ENCODE measurements at places on chromosomes 1 and 21.

- DNase-seq, result no peak
Observed at GRCh38 chr1:41851589-41851988, 67.1 kb downstream of the HIVEP3 start.

- no peak for DNase-seq
Observed at GRCh38 chr1:156386949-156387869, 18.2 kb downstream of the RHBG start.

- DNase-seq, result peak; percentile 52
Observed at GRCh38 chr1:235304549-235305451, 23.2 kb downstream of the ARID4B start.

DNA sequence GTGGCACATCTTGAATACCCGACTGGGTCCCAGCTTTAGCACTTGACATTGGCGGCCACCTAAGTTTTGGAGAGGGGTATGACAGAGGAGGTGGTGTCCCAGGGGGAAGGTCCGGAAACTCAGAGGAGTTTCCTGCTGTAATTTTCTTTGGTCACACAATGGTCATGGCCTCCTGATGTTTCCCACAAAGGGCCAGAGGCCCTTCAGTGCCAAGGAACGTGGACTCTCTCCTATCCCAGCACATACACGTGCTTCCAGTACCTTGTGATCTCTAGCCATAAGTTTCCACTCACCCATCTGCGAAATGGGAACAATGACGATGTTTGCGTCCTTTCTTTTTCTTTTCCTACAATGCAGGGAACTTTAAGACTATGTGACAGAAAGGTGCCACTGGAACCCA is 13.2 kb downstream of the CAPN2 start:
- DNase-seq, result no peak

DNA sequence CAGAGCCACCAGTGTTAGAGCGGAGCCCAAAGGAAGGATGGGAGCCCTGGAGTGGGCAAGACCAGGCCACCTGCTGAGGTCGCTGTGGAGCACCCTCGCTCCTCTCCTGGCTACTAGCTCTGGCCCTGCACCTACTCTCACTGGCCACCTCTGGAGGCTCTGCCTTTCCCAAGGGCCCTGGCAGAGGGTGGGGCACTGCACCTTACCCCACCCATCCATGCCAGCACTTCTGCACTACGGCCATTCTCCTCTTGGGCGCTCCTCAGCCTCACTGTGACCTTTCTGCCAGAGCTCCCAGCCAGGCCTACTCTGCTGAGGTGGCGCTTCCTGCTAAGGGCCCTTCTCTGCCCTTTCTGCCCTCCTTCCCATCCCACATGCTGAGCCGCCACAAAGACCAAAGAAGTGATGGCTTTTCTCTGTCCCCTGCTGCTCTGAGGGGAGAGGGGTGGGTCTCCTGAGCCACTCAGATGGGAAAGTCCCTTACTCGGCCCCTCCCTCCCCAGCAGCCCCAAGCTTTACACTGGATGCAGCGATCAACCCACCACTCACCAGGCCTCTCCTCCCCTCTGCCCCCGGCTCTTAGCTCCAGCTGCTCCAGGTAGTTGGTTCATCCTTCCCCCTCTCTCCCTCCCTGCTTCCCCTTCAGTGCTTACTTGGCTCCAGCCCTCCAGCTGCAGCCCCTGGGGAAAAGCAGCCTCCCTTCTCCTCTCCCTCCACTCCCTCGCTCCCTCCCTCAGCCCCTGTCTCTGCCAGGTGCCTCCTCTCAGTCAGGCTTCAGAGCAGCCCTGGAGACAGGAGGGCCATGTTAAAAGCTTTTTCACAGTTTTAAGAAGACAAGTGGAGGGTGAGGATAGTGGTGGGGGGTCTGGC is 14.8 kb upstream of the TMEM222 start:
- DNase-seq, result no peak

- DNase-seq, result peak; percentile 84
Observed at GRCh38 chr21:46550116-46550941, 54.6 kb downstream of the S100B start.

- no peak for DNase-seq
Observed at GRCh38 chr1:47887060-47887459, 110.1 kb downstream of the TRABD2B start.

DNA sequence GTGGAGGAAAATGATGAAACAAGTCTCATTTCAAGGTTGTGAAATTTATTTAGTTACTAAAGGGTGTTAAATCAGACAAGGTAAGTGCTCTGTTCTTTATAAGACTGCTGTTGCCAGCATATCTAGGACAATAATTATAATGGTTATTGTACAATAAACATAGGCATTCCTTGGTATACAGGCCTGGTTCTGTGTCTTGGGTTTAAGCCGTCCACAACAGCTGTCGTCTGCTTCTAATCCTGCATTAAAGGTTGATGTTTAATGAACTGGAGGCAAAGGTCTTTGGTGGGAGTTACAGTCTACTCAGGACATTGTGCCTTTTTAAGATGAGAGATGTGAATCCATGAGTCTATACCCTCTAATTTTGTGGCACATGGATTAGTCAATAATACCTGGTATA is 23.4 kb upstream of the FMO4 start:
- DNase-seq, result no peak

DNA sequence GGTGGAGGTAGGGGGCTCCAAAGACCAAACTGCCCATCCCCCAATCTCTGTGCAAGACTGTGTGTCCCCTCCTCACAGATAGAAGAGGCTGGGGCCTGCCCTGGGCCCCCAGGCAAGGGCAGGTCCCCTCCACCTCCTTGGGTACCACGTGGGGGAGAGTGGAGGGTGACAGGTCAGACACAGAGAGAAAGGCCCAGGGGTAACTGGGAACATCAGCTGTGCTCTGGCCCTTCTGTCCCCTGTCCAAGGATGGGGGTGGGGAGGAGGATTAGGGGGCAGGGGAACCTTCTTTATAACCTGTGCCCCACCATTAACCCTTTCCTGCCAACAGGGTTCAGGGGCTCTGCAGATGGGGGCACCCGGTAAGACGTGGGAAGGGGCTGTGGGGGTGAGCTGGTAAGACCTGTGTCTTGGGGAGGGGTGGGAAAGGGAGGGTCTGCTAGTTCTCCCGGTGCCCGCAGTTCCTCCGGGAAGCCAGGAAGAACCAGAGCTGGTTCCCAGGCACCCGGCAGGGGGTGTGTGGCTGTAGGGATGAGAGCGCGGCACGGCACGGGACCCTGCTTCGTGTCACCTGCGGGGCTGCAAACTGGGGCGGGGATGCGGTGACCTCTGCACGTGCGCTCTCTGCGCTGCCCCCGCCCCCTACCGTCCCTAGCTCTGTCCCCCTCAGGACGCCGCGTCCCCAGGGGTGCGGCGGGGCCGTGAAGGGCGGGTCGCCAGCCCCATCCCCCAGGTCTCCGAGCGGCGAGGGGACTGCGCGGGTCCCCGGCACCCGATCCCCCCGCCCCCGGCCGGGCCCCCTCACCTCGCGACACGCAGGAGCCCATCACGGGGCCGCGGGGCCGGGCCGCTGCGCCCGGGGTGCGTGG is 601 bp downstream of the FAM131C start:
- DNase-seq, result no peak

DNA sequence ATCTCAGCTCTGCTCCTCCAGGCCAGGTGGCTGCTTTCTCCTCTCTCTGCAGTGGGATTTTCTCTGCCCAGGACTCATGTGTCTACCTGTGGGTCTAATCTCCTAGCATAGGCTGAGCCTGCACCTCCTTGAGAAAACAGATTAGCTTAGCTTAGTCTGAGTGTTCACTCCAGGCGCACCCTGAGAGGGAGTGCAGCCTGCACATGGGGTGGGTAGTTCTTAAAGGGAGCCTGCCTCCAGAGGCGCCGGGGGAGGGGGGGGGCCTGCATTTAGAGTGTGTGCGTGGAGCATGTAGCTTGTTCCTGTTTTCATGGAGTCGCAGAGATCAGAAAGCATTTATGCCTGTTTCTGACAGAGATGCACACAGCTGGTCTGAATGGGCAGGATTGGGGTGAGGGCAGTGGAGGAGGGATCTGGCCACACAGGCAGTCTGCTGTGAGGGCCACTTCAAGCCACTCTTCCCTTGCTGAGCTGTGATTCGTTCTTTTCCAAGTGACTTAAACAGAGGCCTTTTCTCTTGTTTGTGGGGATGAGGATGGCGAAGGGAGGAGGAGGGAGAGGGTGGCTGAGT is 45.2 kb downstream of the GALNT2 start:
- DNase-seq, result no peak

GRCh38 chr1:110770832-110771231 is 96.1 kb upstream of the KCNA3 start:
- DNase-seq, result no peak

GRCh38 chr1:55275941-55276341 is 60.8 kb upstream of the USP24 start:
- no peak for DNase-seq

- no peak for DNase-seq
Observed at GRCh38 chr1:74767490-74767889, 34.5 kb downstream of the TYW3 start.

- DNase-seq, result no peak
Observed at GRCh38 chr1:230986976-230987375, 8.1 kb downstream of the ARV1 start.

DNA sequence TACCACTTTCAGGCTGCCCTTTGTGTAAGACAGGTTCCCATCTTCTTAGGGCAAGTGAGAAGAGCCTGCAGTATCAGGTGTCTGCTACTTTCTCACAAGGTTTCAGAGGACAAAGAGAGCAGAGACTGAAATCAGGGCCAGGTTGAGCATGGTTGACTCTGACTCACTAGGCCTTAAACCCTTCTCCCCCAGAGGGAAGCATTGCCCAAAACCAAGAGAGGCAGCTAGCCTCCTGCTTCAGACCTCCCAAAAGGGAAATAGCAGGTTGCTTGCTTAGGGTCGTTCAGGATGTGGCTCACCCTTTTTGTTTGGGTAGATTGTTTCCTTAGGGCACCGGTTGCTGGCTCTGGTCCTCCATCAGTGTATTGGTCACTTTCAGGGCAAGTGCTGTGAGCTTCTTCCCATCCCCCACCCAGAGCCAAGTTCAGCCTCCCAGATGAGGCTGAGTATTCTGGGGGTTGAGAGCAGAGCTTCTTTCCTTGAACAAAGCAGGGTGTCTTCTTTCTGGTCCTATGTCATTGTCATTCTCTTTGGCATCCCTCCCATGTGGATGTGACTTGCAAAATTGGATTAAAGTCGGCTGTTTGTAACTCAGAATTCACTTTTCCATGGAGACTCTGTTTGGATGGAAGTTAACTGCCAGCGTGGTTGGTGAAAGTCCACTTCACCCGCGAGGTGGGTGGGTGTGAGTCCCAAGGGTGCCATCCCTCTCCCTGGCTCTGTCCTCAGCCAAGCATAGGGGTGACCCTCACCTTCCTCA is 55.5 kb upstream of the GALNT2 start:
- no peak for DNase-seq

DNA sequence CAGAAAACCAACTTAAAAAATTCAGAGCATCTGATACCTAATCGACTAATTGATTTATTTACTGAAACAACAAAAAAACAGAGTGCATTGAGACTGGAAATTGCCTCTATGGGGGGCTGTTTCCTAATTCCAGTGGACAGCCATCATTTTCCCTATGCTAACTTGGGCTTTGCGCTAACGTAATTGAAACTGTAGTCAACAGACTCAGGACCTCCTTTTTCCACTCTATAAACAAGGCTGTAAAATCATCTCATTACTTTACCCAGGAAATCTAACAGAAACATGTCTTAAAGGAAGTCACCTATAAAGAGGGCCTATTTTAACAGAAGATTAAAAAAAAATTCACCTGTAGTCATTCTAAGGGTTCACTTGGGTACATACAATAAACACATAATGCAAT is 2.1 kb downstream of the ERG start:
- DNase-seq, result no peak

- DNase-seq, result no peak
Observed at GRCh38 chr21:34875830-34876229, 173.3 kb downstream of the RUNX1 start.

DNA sequence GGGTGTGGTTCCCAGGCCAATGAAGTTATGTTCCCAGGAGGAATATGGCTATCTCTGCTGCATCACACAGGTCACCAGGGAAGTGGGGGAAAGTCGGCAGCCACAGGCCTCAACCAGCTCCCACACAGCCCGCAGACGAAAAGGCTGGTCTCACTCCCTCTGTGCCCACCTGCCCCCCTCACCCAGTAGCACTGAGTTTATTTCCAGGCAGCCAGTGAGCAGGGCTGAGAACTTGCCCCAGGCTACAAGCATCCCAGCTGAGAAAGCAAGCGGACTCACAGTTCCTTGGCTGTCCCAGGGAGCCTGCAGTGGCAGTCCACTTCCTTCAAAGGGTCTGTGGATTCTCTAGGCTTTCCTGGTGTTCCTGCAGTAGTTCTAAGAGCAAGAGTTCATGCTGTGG is 68.9 kb downstream of the SLC5A9 start:
- DNase-seq, result no peak

GRCh38 chr1:39732730-39733129 is 6.0 kb upstream of the PPIE start:
- no peak for DNase-seq
